Chondrocyte (in vitro differentiated cells): ENCODE measurements at places on chromosomes 4 and X. TPM values are rescaled to one million over a fixed set of nuclear protein-coding genes. Genes with fewer than 3 reads are reported as not detected.

Gene DRD5
- total RNA-seq, result not detected in 3 replicates

Gene CXCL8
- total RNA-seq, result 0.27 to 0.48 TPM (median 0.46 TPM) in 3 replicates

Gene VCX3B
- total RNA-seq, result not detected in 3 replicates

Gene SLC38A5
- 2.5 to 2.7 TPM (median 2.6 TPM) in 3 replicates for total RNA-seq

Gene LIMCH1
- 8.8 to 9.8 TPM (median 9.0 TPM) in 3 replicates for total RNA-seq

Gene MAGEA2
- not detected in 3 replicates for total RNA-seq

Gene CXorf38
- 9.5 to 12.1 TPM (median 9.7 TPM) in 3 replicates for total RNA-seq

Gene PPP4R3C
- not detected in 3 replicates for total RNA-seq

Gene NR3C2
- total RNA-seq, result 0.15 to 0.23 TPM (median 0.20 TPM) in 3 replicates
